ENCODE measurements at places on chromosomes 3 and 15. TPM values are rescaled to one million over a fixed set of nuclear protein-coding genes. Genes with fewer than 3 reads are reported as not detected.

The CD80 gene
- not detected for polyA plus RNA-seq

The OR4F15 gene
- 0.09 TPM for polyA plus RNA-seq

DNA sequence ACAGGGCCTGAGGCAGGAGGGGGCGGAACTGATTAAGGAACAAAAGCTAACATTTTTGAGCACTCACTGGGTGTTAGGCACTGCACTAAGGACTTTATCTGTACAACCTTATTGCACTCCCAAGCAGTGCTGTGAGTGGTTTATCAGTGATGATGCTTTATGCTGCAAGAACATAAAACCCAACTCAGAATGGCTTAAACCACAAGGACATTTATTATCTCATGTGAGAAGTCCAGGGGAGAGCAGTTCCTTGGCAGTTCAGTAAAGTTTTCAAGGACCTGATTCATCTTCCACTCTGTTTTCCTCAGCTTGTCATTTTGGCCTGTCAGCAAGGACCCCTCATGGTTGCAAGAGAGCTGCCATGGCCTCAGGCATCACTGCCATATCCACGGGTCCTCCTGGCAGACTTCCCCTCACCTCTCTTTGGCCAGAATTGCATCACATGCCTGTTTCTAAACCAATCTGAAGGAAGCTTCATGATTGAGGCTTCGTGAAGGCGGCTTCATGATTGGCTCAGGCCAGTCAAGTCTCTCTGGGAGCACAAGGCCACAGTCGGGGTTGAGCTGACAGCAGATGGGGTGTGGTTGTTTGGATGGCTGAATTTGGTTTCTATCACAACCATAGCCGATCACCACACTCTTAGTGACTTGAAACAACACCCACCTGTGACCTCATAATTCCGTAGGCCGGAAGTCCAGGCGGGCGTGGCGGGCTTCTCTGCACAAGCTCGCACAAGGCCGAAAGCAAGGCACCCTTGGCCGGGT, 15.8 kb downstream of the EFCC1 start:
- DNase-seq: no peak

The AGBL1 gene
- polyA plus RNA-seq: 25.5 TPM

- no peak for DNase-seq
Observed at GRCh38 chr3:23811919-23812318, 6.2 kb downstream of the UBE2E1 start.

GRCh38 chr3:168671091-168671490, 575.4 kb upstream of the GOLIM4 start:
- no peak for DNase-seq

The SKOR1 gene
- polyA plus RNA-seq: 0.47 TPM

DNA sequence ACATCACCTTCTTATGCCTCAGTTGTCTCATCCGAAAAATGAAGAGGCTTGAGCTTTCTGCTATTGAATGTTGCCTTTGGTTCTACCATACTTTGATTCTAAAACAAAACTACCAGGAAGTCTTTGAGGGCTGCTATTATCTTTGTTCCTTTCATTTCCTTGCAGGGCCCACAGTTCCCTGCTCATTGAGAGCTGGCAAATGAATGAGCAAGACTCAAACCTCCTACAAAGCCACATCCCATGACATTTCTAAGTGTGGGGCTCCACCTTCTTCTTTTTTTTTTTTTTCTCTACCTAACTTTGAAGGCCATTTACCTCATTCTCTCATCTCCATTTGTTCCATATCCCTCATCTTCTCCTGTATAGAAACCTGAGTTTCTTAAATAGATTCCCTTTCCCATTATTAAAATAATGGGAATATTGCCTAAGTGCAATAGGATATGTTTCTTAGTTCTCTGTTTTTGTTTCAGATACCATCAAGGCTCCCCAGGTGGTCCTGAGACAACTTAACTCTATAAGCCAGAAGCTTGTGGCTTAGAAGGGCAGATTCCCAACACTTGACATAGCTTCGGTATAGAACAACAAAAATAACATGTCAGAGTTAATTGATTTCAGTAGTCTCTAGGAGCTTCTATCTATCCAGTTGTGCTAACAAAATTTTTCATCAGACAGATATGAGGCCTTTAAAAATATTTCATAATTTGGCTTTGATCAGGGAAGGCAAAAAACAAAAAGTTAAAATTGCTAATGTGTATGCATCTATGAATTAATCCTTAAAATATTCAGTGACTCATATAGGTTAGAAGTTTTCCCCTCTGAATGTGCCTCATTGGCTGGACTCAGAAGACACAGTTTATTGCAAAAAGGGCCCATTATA, 951.6 kb downstream of the TUSC7 start:
- DNase-seq: no peak

- DNase-seq: no peak
Observed at GRCh38 chr3:43038010-43038409, 58.9 kb downstream of the GASK1A start.

DNA sequence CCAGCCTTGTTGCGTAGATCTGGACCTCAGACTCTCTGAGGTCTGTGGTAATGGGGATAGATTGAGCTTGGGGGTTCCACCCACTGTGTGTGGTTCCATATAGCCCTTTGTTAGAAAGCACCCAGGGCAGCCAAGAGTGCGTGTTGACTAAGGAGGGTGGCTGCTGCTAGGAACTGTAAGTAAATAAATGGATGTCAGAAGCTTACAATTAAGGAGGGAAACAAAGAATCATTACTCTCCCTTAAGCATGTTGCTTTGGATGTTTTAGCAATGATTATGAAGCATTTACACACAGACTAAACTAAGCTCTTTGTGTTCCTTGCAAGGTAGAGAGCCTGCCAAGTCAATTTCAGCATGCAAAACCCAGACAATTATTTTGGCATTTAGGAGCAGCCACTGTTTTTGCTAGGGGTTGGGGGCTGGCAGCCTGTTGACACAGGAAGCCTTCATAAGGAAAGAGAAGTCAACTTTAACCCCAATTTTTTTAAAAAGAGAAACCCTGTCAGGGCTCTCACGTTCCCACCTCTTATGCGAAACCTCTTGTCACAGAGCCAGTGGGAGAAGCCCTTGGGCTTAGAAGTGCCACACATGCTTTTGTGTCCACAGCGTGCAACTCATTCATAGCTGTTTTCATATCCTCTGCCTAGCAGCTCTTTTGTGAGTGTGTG, 127.8 kb downstream of the CMSS1 start:
- DNase-seq: no peak

The PRSS50 gene
- polyA plus RNA-seq: 0.19 TPM

GRCh38 chr3:196198771-196199753, 12.1 kb downstream of the ZDHHC19 start:
- DNase-seq: no peak

The CKMT1A gene
- not detected for polyA plus RNA-seq

DNA sequence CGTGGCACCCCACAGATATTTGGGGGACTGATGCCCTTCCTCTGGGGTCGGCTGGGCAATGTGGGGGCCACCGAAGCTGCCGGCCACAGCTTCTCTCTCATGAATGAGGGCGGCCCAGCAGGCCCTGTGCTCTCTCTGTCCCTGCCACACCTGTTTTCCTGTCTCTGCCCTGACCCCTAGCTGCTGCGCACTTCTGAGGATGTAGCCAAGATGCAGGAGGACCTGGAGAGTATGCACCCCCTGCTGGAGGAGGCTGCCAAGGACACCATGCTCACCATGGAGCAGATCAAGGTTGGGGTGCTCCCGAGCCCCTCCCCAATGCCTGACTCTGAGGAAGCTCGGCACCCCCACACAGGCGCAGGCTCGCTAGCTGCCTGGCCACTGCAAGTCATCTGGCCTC, 59.7 kb downstream of the SEMA3G start:
- DNase-seq: no peak

The GOLGA6A gene
- polyA plus RNA-seq: 0.53 TPM

The MUSTN1 gene
- polyA plus RNA-seq: 169 TPM

DNA sequence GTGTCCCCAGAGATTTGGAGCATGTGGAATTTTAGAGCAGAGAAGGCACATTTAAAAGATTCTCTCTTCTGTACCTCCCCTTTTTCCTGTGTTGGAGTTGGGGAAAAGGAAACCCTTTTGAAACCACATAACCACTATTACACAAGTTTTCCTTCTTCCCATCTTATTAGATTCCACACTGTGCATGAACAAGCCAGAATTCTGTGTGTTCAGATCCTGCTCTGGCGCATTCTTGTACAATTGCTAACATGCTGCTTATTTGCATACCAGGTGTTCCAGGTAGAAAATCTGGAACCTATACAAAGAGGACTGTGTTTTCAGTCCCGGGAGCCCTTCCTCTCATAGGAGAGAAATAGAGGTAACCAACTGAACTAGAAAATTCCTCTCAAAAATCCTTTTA, 2.6 kb upstream of the CIB2 start:
- no peak for DNase-seq

The HYAL2 gene
- polyA plus RNA-seq: 39.7 TPM

GRCh38 chr3:129305592-129306091, 27.0 kb downstream of the HMCES start:
- no peak for DNase-seq

The MELTF gene
- 5.7 TPM for polyA plus RNA-seq

GRCh38 chr3:152376351-152377183, 107.8 kb downstream of the MBNL1 start:
- DNase-seq: peak; percentile 6

DNA sequence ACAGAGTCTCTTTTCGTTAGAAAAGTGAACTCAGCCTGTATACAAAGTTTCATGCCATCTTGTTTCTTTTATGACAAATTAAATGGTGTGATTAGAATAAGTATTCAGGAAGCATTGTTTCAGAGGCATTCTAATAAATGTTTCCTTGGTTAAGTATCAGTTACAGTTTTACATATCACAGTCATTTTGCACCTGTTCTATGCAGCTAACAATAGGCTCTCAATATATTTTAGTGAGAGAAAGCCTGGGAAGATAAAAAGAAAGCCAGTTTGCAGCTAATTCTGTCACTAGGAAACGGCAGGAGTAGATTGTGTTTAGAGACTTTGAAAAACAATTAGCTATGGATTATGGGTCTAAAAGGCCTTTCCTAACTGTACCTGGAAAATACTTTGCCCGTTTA, 252.8 kb downstream of the ZIC1 start:
- no peak for DNase-seq

GRCh38 chr15:25055356-25056068, 100.7 kb downstream of the SNRPN start:
- DNase-seq: no peak

The SOX2 gene
- polyA plus RNA-seq: 0.10 TPM

GRCh38 chr15:31080591-31081014, 20.9 kb downstream of the TRPM1 start:
- DNase-seq: no peak

Measured in forelimb muscle (tissue), 1 donor.